Epithelial cell of alveolus of lung (primary cell): ENCODE measurements at places on chromosomes 6 and 20. TPM values are rescaled to one million over a fixed set of nuclear protein-coding genes. Genes with fewer than 3 reads are reported as not detected.

The DNMT3B gene
- total RNA-seq, result 1.9 and 2.3 TPM in 2 replicates

The GMPR gene
- 3.4 and 8.2 TPM in 2 replicates for total RNA-seq

The MDFI gene
- total RNA-seq, result 38.1 and 123 TPM in 2 replicates

The C6orf141 gene
- 1.6 and 3.2 TPM in 2 replicates for total RNA-seq

The FAM110A gene
- 1.8 and 4.7 TPM in 2 replicates for total RNA-seq

The PRKN gene
- total RNA-seq, result 0.65 and 3.8 TPM in 2 replicates

The MOXD1 gene
- 16.0 and 20.6 TPM in 2 replicates for total RNA-seq

The STX7 gene
- total RNA-seq, result 13.3 and 13.8 TPM in 2 replicates

The KCNK17 gene
- not detected in 2 replicates for total RNA-seq

The GCNT2 gene
- 0.08 and 1.0 TPM in 2 replicates for total RNA-seq

The WFDC10B gene
- not detected in 2 replicates for total RNA-seq
